ENCODE measurements at places on chromosomes 4 and X.
A peak's percentile ranks its signal among the peaks of the same experiment; 100 is the strongest.

DNA sequence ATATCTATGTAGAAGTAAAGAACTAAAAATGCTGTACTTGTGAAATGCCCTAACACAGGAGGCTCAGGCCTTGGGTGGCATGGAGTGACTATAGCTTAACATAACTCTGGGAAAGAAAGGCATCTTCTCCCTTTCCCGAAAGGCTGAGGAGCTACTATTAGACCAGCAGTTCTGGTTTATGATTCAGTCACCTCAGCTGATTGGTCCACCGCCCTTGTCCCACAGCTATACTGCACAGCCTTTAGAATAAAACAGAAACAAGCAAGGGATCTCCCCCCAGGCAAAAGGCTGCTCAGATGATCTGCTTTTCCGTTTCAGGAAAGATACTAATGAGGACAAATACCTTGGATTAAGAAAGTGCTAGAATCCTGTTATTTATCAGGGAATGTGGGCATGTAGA, 171.3 kb downstream of the SNCA start:
- DNase-seq = no peak

DNA sequence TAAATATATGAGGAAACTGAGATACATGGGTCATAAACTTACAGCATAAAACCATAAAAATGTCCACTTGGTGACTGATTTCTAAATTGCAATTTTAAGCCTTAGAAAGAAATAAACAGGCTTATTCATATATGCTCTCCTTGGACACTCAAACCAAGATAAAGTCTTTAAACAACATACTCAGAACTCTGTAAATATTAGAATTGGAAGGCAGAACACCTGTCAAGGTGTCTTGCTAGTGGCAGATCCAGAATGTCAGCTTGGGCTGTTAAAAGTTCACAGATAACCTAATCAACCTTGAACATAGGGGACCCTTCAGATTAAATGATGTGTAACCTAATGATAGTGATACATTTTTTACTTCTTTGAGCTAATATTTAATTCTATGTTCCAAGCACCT, 208.1 kb upstream of the ARSJ start:
- DNase-seq = no peak

GRCh38 chrX:79065696-79066095, 78.8 kb upstream of the GPR174 start:
- no peak for DNase-seq

DNA sequence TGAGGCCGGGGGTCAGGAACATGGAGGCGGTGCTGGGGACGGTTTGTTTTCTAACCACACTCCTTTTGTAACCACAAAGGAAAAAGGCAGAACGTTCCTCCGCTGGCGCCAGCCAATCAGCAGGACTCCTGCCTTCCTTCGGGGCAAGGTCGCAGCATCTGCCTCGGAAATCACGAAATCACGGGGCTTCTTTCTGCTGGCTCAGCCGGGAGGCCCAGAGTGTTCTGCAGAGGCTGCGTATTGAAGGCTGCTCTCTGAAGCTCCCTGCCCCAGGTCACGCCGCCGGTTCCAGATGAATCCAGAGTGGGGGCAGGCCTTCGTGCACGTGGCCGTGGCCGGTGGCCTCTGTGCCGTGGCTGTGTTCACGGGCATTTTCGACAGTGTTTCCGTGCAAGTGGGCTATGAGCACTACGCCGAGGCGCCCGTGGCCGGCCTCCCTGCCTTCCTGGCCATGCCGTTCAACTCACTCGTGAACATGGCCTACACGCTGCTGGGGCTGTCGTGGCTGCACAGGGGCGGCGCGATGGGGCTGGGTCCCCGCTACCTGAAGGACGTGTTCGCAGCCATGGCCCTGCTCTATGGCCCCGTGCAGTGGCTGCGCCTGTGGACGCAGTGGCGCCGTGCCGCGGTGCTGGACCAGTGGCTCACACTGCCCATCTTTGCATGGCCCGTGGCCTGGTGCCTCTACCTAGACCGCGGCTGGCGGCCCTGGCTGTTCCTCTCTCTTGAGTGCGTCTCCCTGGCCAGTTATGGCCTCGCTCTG, 9.4 kb downstream of the TMEM187 start:
- DNase-seq = peak; percentile 84

GRCh38 chr4:41989994-41990364, 351 bp upstream of the SLC30A9 start:
- peak; percentile 47 for DNase-seq

DNA sequence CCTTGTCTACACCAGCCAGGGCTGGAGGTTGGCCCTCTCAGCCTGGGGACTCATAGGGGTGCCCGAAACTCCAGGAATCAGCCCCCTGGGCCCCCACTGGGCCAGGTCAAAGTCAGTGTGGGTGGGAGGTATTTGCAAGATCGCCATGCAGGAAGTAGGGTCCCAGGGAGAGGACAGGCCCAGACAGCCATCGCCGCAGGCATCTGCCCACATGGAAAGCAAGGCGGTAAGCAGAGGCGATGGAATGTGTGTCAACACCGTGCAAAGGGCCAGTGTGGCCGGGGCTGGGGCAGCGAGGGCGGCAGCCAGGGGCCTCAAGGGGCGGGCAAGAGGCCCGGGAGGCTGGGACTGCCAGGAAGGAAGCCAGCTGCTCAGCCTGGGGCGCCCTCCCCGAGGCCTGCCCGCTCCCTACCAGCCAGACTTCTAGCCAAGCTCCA, 19.3 kb upstream of the DUSP9 start:
- no peak for DNase-seq

DNA sequence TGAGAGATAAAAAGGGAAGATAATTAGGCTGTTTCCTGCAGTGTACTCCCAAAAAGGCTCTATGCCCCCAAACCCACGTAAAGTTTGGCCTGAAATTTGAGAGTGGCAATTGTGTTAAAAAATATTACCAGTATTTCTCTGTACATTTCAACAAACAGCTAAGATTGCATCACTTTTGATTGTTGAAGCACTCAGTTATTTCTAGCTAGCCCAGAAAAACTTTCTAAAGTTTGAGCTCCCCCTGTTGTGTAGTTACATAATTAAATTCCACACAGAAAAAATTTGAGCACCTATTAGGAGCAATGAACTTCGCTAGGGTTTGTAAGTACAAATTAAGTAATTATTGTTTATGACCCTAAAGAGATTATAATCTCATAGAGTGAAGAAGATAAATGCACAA, 109.4 kb downstream of the DLG3 start:
- DNase-seq = peak; percentile 43

- DNase-seq = no peak
Measured at GRCh38 chr4:86261636-86262035, 98.2 kb downstream of the MAPK10 start.

DNA sequence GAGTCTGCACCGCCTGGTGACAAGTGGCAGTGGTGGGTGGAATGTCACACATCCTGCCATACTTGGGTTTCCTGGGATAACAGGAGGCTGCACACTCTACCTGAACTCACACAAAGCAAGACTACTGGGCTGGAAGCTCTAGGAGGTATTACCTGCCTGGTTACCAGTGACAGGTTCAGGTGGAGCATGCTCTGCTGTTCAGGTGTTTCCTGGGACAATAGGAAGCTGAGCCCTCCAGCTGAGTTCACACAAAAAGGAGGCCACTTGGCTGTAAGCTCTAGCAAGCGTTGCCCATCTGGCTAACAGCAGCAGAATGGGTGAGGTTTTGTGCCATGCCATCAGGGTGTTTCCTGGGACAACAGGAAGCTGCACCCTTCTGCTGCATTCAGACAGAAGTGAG, 17.4 kb upstream of the UGT2B7 start:
- no peak for DNase-seq

- DNase-seq = no peak
Measured at GRCh38 chr4:189815404-189816192, 125.1 kb upstream of the FRG1 start.

DNA sequence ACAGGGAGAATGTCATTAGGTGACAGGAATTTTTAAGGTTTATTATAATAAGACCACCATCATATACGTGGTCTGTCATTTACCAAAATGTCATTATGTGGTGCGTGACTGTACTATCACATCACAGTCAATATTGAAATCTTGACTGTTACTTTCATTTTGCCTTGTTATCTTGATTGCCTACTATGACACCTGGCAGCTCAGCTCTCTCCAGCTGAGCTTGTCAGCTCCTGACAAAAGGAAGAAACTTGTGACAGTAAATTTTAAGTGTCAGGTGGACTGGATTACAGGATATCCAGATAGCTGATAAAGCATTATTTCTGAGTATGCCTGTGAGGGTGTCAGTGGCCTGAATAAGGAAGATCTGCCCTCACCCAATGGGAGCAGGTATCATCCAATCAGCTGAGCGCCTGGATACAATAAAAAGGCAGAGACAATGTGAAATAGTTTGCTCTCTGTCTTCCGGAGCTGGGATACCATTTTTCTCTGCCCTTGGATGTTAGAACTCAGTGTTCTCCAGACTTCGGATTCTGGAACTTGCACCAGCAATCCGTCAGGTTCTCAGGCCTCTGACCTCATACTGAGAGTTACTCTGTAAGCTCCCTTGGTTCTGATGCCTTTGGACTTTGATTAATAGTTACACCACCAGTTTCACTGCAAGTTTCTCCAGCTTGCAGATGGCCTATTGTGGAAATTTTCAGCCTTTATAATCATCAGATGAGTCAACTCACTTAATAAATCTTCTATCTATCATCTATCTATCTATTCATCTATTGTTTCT, 1454.7 kb upstream of the IGFBP7 start:
- no peak for DNase-seq

DNA sequence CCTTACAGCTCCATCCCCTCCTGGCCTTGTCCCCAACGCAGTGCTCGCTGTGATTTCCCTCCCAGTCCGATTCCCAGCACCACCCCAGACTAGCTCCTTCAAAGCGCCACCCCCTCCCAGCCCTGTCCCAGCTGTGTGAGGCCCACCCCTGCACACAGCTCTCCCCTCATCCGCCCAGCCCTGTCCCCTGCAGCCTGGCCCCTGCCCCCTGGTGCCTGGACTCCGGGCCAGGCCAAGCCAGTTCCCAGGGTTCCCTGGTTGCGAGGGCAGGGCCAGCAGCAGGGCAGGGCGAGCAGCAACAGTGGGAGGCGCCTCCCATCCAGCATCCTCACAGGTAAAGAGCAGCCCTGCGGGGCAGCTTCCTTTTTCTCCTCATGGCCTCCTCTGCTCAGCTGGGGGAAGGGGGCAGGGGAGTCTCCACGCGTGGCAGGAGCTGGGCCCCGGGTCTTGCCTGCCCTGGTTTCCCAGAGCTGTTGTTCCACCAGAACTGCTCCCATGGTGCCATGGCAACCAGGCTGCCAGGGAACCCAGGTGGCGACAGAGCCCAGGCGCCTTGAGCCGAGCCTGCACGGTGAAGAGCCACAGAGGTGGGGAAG, 24.8 kb downstream of the IQSEC2 start:
- no peak for DNase-seq

- DNase-seq = peak; percentile 67
Measured at GRCh38 chr4:92387459-92388069, 83.8 kb downstream of the GRID2 start.

- DNase-seq = peak; percentile 28
Measured at GRCh38 chrX:130393451-130394074, 8.1 kb upstream of the GPR119 start.

DNA sequence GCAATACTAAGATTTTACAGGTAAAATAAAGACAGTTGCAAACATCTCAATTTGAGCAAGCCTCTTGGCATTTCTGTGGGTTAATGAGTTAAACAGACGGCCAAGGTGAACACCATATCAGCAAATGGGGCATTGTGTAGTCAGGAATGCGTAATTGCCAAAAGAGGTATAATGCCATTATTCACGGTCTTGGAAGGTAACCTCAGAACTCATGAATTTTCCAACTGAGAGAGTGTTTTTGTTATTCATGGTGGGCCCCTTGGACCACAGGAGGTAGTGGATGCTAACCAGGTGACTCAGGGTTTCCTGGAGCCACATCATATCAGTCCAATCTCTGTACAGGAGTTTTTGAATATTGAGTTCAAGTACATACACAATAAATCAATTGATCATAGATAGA, 368.0 kb upstream of the TECRL start:
- no peak for DNase-seq

GRCh38 chr4:187422655-187423054, 572.9 kb upstream of the ZFP42 start:
- no peak for DNase-seq

GRCh38 chr4:102299354-102300107, 45.8 kb downstream of the SLC39A8 start:
- peak; percentile 73 for DNase-seq

Data from common myeloid progenitor, CD34-positive (primary cell).